GM18507 (cell line): ENCODE measurements at places on chromosomes 6 and 20.

- DNase-seq: no peak
Observed at GRCh38 chr6:168223150-168223549, 96.4 kb downstream of the DACT2 start.

- no peak for DNase-seq
Observed at GRCh38 chr6:96836631-96837080, 621 bp downstream of the GPR63 start.

DNA sequence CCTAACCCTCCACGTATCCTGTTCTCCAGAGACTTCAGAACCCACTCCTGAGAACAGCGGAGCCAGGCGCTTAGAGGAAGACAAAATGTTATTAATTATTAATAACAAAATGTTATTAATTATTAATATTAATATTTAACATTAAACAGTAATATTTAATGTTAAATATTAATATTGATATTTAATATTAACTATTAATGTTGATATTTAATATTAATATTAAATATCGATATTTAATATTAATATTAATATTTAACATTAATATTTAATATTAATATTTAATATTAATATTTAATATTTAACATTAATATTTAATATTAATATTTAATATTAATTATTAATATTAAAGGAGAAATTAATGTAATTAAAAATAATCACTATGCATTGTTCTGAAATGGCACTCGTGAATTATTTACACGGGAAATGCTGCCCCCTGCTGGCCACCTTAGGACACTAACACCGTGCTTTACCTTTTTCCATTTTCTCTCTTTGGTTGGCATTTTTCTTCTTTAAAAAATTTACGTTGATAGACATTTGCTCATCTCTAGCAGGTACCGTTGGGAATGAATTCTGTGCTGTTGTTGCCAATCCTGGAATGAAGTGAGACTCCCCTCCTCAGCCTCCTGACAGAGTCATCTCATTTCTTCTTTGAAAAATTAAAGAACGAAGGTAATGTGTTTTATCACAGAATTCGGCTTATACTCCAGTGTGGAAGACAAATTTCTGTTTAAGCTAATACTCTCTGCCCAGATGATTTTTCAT is 7.5 kb upstream of the GGTLC1 start:
- DNase-seq: no peak

DNA sequence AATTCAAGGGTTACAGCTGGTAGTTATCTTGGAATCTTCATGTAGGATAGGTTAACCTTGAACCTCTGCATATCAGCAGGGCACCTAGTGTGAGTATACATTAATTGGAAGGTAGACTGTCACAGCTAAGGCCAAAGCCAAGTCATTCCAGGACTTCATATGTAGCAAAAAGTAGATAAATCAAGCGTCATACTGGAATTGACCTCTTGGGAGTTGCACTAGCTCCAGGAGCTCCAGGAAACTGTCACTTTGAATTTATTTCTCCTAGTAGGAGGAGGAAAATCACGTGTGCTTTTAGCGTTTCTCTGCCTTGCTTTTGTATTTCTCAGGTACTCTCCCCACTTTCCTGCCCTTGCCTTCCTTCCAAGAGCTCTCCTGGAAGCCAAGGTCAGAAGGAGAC is 30.3 kb downstream of the RIPOR2 start:
- no peak for DNase-seq

DNA sequence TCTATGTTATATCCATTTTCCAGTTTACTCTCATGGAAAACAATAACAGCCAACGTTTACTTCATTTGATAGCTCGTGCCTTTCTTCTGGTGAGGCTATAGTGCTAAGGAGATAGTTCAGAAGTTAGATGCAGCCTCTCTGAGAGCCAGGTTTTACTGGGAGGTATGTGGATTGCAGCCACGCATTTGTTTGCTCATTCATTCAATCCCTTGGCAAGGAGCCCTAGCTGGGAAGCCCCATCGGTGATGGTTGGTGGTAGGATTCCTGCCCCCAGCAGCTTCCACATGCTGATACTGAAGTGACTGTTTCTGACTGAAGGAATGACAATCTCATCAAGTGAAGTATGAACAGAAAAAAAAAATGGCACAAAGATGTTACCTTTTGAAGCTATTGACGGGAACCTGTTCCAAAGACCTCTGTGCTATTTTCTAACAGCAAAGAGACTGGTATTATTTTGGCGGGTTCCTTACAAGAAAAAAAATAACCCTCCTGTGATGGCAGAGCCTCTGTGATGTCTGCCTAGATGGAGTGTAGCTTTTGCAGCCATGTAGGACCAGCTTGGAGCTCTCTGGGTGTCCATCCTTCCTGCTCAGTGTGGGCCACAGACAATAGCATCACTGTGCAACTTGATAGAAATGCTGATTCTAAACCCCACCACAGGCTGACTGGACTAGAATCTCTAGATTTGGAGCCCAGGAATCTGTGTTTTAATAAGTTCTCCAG is 30.6 kb downstream of the SNAP25 start:
- DNase-seq: no peak

DNA sequence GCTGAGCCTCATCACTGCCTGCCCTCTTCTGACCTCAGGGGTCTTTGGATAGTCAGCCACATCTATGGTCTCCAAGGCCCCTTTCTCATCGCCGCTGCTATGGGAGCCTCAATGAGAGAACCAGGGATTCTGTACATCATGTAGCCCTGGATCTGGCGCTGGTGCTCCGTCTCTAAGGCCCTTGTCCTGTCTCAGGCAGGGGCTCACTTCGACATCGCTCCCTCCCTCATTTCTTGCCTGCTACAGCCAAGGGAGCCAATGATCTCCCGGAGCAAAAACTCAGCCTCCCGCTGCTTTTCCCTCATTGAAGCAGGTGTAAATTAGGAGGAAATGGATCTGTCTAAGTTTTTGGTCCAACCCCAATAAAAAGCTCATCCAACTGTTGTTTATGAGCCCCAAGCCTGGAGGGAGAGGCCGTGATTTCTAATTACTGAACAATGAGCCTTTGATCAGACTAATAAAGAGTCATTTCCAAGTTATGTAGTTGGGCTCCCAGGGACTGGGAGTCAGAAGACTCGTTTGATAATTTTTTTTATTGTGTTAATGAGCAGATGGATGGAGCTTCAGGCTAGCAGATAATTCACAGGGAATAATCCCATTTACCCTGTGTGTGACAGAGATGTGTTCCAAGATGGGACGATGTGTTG is 30.9 kb downstream of the LBP start:
- DNase-seq: no peak

GRCh38 chr6:45423111-45423823 is 45.5 kb upstream of the SUPT3H start:
- DNase-seq: no peak

- no peak for DNase-seq
Observed at GRCh38 chr6:125670568-125670967, 78.9 kb upstream of the HEY2 start.

DNA sequence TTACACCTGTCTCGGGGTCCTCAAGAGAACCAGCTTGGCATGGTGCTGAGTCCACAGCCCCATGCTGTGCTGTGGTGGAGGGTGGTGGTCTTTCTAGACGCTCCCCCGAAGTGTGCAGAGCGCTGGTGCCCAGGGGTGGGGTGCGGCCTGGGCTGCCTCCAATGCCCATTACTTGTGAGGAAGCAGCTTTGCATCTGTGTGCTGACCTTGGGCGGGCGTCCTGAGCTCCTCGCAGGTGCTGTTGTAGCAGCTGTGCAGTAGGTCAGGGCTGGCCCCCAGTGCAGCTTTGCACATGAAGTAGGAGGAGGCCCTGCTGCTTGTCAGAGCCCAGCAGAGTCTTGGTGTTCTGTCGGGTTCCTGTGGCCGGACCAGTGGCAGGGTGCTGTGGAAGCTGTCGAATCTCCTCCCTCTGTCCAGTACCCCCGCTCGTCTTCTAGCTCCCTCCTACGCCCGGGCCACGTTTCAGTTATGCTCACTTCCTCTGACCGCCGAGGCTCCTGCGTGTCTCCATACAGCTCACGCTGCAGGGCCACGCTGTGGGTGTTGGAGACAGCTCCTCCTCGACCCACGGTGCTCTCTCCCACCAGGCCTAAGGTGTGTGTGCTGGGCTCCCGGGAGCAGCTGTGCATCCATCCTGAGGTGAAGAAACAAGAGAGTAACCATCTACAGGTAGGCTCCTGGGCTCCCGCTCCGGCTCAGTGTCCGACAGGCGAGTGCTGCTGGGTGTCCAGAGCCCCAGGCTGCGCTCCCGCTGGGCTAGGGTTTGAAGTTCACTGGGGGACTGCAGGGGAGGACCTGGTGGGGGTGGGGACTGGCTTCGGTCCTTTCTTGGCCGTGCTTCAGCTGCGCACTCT is 4.1 kb downstream of the RTEL1 start:
- DNase-seq: no peak

GRCh38 chr6:121321282-121321681 is 13.0 kb downstream of the TBC1D32 start:
- no peak for DNase-seq

DNA sequence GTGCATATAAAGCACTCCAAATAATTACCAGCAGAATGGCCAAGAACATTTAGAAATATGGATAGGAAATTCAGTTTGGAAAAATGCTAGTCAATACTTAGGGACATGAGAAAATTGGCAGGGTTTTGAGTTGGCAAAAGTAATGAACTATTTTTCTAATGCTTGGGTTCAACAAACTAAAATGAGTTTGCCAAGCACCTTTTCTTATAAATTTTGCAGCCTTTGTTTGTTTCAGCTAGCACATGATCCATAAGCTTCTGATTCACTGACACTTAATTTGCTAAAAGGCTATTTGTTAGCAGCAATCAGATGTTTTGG is 324.8 kb downstream of the QKI start:
- DNase-seq: no peak

- no peak for DNase-seq
Observed at GRCh38 chr6:28488916-28489365, 26.7 kb downstream of the GPX6 start.

DNA sequence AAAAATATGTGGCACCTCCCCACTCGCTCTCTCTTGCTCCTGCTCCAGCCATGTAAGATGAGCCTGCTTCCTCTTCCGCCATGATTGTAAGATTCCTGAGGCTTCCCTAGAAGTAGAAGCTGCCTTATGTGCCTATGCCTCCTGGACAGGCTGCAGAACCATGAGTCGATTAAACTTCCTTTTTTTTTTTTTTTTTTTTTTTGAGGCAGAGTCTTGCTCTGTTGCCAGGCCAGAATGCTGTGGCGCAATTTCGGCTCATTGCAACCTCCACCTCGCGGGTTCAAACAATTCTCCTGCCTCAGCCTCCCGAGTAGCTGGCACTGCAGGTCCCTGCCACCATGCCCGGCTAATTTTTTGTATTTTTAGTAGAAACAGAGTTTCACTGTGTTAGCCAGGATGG is 112.5 kb downstream of the FAM217A start:
- DNase-seq: no peak

- DNase-seq: no peak
Observed at GRCh38 chr20:39849171-39849570, 839.9 kb downstream of the MAFB start.

- peak; percentile 12 for DNase-seq
Observed at GRCh38 chr20:45138561-45139300, 14.5 kb upstream of the WFDC12 start.

DNA sequence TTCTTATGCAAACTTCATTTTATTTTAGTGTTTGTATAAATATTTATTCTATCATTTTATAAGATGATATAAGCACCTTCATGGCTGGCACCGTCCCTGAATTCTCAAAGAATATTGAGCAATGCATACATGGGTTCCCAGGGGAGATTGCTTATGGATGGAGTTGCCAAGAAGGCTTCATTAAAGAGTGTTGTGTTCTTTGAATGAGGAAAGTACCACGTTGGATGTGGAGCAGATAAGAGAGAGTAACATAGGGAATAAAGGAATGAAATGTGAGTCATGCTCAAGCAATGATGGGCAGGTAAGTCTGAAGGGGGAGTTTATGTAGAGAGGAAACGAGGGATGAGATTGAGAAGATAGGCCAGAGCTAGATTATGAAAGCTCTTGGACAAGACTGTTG is 10.3 kb downstream of the DSE start:
- no peak for DNase-seq

DNA sequence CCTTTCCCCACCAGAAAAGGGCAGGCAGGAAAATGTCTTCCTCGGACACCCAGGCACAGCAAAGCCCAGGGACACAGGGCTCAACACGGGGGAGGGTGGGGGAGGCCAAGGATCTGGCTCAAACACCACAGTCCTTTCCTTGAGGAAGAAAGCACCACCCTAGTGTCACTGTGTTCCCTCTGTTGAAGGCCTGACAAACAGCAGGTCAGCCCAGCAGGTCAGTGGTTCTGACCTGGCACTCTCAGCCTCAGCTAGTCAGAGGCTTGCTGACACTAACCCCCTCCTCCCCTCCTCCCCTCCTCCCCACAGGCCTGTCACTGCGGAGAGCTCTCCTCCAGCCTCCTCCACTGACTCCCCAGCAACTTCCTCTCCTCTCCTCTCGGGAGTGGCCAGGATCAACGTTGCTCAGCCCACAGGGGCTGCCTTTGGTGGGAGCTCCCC is 239.6 kb downstream of the LRFN2 start:
- DNase-seq: no peak

DNA sequence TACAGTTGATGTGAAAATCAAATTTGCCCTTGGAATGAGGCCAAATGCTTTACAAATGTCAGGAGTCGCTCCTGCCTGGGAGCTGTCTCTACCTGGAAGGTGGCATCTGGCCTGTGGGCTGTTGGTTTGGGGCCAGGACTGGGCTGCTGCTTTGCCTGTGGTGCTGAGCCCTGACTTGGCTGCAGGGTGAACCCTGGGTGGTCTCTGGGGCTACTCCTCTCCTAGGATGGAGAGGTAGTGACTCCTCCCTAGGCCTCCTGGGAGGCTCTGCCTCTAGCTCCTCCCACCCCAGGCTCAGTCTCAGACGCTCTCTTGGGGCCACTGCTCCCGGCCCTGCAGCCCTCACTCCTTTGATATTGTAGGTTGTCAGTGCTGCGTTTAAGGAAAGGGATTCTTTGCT is 47.5 kb downstream of the EFCAB8 start:
- no peak for DNase-seq

DNA sequence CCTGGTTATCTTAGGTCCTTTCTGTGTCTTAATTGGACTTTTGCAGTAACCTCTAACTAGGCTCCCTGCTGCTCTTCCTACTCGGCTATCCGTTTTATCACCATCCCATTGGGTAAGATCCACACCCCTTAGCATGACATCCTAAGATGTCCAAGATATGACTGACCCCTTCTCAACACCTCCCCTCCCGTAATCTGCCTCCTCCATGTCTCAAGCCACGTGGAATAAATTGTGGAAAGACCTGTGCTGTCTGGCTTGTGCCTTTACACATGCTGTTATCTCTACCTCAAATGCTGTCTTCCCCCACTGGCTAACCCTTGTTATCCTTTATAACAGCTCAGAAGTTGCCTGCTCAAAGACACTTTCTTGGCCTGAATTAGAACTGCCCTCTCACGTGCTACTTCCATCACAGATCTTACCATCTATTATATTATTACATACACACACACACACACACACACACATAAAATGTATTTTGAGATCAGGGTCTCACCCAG is 26.5 kb downstream of the EIF2S2 start:
- DNase-seq: no peak

DNA sequence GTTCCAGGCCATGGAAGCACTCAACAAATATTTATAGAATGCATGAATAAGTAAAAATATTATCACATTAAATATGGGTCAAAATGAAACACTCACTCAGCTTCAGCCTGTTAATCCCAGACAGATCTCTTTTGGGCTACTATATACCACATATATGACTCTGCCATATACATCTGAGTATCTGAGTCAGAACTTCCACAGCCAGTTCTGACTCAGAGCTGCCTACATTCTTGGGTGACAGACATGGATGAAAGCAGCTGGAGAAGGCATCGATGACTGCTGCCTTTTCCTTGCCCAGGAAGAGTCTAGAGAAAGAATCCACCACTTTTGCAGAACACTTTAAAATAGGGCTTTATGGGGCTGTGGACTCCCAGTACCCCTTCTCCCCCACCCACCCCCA is 11.5 kb upstream of the PDYN start:
- no peak for DNase-seq

GRCh38 chr20:63351811-63352591 is 9.1 kb downstream of the CHRNA4 start:
- no peak for DNase-seq
